NCI-H526 treated with DMSO at 0.1 percent for 48 hours (cell line): ENCODE measurements at places on chromosomes 1 and 21.

- DNase-seq = no peak
These were observed 28.1 kb upstream of the ACBD6 start for GRCh38 chr1:180530501-180530900.

DNA sequence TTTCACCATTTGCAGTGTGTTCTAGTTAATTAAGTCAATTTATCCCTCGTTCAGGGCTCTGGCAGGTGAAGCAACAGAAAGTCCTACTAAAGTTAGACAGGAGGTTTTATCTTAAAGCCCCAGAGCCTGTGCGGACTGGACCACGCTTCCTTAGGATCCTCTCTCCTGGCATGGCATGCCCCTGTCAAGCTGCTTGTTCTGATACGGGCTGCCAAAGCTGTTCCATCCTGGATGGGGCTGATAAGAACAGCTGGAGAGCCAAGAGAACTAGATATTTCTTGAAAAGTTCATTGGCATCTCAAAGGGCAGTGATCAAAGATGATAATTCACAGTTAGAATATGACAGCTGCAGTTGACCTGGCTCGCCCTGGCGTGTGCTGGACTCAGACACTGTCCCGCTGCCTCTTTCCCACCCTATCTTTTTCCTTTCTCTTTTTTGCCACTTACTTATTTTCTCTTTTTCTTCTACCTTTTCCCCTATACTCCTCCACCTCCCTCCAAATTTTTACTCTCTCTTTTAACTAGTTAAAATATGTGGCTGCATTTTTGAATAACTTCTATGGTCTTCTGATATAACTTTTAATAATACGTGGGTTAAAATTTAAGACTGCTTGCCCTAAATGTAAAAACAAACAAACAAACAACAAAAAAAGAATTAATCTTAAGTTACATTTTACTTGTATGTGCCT is 96.7 kb downstream of the ABCA4 start:
- DNase-seq = no peak

DNA sequence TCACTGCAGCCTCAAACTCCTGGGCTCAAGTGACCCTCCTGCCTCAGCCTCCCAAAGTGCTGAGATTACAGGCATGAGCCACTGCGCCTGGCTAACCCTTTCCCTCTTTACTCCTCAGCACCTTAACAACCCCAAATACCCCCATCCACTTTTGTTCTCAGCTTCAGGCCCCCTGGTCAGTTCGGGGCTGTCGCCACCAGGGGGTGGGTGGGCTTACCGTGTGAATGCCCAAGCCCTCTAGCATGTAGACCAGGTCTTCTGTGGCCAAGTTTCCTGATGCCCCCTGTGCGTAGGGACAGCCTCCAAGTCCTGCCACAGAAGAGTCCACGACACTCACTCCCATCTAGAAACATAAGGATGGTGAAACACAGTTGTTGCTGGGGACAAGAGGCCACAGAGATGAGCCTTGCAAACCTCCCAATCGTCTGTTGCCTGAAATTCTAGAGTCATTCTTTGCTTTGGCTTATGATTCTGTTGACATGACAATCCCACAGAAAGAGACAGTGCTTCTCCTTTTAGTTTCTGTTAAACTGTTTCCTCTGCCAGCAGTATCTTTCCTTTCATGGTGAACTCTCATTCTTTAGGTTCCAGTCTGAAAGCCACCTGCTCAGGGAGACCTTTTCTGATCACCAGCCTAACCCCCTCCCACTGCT is 3.8 kb upstream of the GALE start:
- no peak for DNase-seq

DNA sequence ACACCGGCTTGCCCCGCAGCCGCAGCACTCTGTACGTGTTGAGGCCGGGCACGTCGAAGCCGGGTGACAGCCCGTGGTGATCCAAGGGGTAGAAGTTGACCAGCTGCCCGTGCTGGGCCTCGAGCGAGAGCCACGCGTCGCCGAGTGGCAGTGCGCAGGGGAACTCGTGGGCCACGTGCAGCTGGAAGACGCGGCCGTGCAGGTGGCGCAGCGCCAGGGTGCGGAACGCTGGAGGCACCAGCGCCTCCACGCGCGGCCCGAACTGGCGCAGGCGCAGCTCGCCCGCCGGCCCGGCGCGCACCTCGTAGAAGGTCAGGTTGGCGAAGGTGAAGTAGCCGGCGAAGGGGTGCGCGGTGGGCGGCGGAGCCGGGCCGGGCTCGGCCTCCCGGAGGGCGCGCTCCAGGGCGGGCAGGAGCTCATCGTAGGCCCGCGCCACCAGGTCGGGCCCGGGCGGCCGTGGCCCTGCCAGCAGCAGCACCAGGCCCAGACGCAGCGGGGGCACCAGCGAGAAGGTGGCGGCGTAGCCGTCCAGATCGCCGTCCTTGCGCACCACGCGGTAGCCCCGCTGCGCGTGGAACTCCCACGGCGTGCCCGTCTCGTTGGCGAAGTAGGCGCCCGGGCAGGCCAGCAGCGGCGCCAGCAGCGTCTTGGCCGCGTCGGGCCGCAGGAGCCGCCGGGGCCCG is 19.5 kb downstream of the LACTBL1 start:
- DNase-seq = no peak

DNA sequence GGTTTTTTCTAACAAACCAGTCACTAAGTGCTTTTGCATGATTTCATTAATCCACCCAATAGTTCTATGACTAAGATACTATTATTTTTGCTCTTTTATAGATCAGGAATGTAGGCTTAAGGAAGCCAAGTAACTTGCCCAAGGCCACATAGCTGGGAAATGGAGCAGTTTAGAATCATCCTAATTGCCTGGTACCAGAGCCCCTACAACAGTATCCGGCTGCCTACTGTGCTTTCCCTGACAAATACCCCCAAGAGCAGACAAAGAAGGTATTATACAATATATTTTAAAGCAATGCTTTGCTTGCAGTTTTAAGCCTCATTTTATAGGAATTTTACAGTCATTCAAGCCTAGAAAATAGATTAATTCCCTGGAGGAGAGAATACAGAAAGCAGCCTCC is 45.5 kb upstream of the RASAL2 start:
- no peak for DNase-seq

GRCh38 chr1:237737448-237737847 is 153.3 kb downstream of the ZP4 start:
- no peak for DNase-seq

GRCh38 chr1:1125945-1126344 is 10.1 kb upstream of the C1orf159 start:
- no peak for DNase-seq

DNA sequence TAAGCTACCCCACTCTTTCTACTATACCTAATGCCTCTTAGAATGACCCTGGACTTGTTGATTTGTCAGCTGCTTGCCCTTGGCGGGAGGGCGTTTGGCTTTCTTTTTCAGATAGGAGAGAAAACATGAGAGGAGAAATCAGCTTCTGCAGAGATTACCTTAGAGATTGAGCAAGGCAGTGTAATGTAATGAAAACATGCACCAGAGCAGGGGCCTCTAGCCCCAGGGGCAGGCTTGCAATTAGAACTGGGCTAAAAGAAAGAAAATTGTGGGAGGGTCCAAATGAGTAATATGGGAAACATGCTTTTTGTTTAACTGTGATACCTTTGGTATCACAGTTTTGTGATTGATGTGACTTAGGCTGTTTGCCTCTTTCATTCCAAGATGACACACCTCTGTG is 89.7 kb downstream of the PBX1 start:
- DNase-seq = no peak

- no peak for DNase-seq
These were observed 45.8 kb upstream of the CYP2J2 start for GRCh38 chr1:59972216-59972927.
